ENCODE measurements at places on chromosomes 7 and 10.

- DNase-seq: no peak
Measured at GRCh38 chr10:84424731-84425167, 96.4 kb downstream of the CCSER2 start.

DNA sequence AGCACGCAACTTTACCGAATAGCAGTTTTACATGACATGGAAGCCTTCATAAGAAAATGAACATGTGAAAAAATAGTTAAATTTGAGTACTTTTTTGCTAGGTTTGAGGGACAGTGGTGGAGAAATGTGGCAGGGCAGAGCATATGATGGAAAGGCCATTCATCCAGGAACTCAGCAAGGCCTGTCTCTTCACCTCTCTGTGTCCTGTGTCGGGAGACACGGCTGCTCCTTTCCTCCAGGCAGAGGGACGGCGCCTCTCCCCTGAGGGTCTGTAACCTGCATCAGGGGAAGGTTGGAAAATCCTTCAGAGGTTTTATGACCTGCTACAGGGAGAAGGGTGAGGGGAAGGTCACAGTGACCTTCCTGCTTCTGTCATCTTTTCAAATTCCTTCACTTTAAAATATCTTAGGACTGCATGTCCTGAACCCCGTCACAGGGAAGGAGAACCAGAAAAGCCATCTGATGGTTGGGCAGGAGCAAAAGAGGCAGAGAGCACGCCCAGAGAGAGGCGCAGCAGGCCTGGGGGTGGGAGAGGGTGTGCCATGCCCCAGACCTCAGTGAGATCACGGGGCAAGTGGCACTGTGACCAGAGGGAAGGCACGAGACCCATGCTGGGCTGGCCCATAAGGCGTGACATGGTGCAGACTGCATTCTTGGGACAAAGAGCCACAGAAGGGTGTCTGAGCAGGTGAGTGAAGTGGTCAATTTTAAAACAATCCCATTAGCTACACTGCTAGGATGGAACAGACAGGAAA, 44.0 kb downstream of the GSDME start:
- DNase-seq: no peak

DNA sequence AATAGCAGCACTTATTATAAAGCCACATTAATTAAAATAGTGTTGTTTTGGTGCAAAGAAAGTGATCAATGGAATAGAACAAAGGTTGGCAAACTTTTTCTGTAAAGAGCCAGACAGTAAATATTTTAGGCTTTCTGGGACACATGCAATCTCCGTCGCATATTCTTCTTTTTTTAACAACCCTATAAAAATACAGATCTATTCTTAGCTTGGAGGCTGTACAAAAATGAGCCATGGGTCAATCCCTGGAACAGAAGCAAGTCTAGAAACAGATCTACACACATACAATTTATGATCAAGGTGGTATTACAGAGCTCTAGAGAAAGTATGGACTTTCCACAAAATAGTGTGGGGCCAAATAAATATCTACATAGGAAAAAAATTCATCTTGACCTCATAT, 71.8 kb downstream of the ARHGAP21 start:
- no peak for DNase-seq

GRCh38 chr7:751826-752225, 24.7 kb upstream of the PRKAR1B start:
- no peak for DNase-seq

DNA sequence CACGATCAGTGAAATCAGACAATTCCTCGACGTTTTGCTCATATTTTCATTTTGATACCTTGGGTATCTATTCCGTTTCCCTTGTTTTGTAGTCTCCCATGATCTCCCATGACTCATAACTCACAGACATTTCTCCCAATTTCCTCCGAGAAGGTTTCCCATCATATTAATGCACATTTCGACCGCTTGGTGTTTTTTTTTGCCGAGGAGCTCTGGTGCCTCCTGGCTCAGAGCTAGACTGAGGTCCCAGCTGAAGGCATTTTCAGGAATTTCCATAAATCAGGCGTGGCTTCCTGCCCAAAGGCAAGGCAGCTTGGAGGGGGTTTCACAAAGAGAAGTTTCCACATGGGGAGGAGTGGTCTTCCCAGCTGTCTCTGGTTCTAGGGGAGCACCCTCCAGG, 148.2 kb upstream of the TNS3 start:
- no peak for DNase-seq

DNA sequence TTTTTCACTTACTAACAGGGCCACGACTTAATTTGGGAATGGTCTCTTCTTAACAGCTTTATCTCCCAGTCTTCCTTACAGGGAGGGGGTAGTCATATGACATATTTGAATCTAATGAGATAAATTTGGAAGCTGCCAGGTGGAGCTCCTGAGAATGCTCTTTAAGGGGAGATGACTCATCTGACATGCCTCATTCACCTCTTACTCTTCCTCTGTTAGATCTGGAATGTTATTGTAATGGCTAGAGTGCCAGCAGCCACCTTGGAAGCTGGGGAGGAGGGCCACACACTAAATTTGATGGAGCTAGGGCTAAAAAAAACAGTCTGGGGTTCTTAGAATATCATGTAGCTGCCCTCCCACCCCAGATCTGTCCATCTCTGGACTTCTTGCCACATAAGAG, 22.7 kb downstream of the HECW1 start:
- no peak for DNase-seq

DNA sequence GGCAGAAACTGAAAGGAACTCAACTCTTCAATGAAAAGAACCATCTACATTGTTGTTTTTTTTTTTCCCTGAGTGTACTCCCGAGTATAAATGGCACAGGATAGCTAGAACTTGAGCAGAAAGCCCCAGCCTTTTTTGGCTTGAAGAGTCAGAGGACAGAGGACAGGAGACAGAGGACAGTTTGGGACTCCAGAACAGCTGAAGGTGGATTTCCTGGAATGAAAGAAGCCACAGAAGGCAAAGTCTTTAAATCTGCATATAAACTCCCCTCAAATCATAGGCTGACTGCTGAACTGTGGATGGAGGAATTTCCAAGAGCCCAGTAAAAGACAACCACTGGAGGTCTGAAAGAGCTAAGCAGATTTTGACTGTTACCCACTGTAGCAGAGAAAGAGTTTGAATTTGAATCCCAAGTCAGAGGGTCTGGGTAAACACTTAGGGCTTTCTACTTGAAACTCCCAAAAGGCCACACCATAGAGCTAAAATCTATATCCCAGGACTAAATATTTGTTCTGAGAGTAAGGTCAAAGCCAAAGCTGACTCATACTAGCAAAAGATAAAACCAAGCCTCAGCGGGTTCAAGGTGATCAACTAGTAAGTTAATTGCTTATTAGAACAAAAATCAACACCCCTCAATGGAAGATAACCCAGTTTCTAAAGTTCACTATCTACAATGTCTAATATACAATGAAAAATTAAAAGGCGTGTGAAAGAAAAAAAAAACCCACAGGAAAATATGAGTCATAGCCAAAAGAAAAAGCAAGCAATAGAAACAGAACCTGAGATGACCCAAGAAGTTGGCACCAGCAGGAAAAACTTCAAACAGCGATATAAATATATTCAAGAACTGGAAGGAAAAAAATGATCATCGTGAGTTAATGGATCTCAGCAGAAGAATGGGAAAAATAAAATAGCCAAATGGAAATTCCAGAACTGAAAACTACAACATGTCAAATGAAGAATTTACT, 1.8 kb upstream of the OPN1SW start:
- no peak for DNase-seq

- DNase-seq: no peak
Measured at GRCh38 chr7:111401516-111401915, 160.8 kb downstream of the IMMP2L start.

- DNase-seq: no peak
Measured at GRCh38 chr7:147509541-147510200, 1080.9 kb upstream of the C7orf33 start.

DNA sequence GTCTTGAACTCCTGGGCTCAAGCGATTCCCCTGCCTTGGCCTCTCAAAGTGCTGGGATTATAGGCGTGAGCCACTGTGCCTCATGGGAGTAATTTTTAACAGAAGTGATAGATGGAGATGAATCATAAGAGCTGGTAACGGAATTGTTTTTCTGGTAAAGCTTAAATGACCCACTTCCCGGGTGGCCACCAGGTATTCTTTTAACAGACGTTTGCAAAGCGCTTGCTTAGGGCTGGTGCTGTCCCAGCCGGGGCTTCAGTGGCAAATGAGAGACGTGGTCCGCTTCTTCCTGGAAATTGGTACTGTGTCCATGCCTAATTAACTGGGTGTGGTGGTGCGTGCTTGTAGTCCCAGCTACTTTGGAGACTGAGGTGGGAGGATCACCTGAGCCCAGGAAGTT, 23.5 kb downstream of the CAMK1D start:
- no peak for DNase-seq

DNA sequence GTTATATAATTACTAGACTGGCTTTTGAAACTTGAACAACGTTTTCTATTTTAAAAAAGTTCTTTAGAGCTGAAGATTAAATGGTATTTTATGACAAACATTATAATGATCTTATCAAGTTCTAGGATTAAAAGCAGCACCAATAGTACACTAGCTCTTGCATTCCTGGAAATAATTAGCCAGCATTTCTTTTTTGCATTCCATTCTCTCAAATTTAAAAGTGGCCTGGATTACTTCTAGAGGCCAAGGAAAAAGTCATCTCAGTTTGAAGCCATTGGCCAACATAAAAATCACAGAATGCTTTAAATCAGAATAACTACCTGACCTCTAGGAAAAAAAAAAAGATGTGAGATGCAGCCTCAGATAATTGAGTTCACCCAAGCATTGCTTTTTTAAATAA, 1326.4 kb upstream of the SORCS1 start:
- no peak for DNase-seq

GRCh38 chr7:158620418-158620817, 32.8 kb upstream of the PTPRN2 start:
- no peak for DNase-seq

DNA sequence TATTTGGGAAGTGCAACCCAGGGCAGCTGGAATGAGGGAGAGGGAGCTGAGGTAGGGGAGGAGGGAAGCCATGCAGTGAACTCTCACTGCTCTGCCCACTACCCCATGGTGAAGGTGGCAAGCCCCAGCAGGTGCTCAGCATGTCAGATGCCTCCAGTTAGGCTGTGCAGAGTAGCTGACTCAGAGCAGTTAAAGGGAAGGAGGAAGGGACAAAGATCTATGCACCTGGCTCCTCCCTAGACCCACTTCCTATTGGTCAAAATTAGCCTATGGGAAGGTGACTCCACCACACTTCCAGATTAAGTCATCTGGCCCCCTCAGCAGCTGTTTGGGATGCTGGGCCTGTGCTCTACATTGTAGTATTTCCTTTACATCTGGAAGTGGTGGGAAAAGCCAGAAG, 125.7 kb upstream of the MTPN start:
- no peak for DNase-seq

DNA sequence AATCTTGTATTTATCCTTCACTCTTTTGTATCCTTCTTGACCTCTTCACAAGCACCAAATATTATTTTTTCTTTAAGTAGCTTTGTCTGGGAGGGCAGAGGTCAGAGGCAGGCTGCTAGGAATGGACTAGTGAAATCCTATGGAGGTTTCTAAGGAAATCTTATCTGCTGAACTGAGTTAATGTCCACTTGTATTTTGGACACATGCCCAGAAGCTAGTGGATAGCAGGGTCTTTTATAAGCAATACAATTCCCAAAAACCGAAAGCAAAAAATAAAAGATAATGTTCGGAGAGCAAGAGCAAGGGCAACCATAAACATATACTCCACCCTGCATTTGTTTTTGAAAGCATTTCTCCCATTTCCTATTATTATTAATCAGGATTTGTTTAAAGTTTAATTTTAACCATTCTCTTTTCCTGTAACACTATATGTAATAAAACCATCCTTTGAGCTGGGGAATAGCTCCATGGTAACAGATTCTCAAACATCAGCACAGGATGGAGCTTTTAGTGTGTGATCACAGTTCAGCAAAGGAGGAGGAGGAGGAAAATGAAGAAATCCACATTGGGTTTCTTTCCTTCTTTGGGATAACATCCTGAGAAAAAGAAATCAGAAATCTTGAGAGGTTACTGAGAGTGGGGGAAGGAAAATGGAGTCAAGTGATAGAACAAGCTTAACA, 328.2 kb upstream of the LRRN3 start:
- no peak for DNase-seq

DNA sequence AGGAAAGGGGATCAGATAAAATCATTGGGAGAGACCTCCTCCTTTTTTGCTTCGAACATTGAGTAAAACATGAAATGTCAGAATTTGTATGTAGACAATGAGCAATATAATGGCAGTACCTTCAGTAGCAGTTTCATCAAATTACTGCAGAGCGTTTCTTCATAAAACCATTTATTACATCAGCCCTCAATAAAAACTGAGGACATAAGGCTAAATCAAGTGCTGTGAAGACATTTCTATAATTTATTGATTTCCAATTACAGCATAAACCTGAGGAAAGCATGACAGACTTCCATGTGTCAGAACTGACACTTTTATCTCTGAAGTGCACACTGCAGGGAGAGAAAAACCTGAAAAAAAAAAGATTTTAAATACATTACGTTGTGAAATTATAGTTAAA, 172.6 kb upstream of the ZNF804B start:
- no peak for DNase-seq

DNA sequence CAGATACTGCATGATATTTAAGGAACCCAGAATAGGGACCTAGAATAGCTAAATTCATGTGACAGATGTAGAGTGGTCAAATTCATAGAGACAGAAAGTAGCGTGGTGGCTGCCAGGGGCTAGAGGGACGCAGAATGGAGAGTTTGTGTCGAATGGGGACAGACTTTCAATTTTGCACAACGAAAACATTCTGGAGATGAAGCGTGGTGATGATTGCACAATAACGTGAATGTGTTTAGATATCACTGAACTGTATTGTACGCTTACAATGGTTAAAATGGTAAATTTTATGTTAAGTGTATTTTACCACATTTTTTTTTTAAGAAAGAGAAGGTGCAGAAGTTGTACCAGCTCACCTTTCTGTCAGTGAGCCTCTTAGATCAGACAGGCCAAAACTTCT, 137.8 kb upstream of the TNS3 start:
- no peak for DNase-seq

GRCh38 chr7:68317476-68317875, 1280.8 kb upstream of the AUTS2 start:
- DNase-seq: no peak

DNA sequence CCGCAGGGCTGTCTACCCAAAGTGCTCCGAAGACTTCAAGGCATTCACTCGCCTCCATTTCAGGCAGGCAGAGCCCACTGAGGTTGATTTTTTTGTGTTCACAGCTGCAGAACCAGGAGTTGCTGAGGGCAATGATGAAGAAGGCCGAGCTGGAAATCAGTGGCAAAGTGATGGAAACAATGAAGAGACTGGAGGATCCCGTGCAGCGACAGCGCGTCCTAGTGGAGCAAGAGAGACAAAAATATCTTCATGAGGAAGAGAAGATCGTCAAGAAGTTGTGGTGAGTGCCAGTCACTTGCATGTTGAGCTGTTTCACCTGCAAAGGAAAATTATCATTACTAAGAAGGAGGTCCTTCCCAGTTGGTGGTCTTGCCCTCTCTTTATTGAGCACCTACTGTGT, 210.5 kb downstream of the ARHGAP21 start:
- no peak for DNase-seq

GRCh38 chr10:88555190-88555908, 27.8 kb downstream of the RNLS start:
- DNase-seq: no peak

GRCh38 chr7:84950836-84951235, 236.0 kb downstream of the SEMA3D start:
- no peak for DNase-seq

GRCh38 chr7:91543646-91544045, 279.4 kb downstream of the FZD1 start:
- DNase-seq: no peak

Data from stimulated activated CD4-positive, alpha-beta T cell treated with anti-CD3 and anti-CD28 coated beads, TNF-alpha, amount 100 ng/mL, for 24 hours (primary cell).